CD4-positive, alpha-beta T cell treated with Interferon alpha-2 for 1 hour (primary cell): ENCODE measurements at places on chromosomes 16 and 17.
A peak's percentile ranks its signal among the peaks of the same experiment; 100 is the strongest.

DNA sequence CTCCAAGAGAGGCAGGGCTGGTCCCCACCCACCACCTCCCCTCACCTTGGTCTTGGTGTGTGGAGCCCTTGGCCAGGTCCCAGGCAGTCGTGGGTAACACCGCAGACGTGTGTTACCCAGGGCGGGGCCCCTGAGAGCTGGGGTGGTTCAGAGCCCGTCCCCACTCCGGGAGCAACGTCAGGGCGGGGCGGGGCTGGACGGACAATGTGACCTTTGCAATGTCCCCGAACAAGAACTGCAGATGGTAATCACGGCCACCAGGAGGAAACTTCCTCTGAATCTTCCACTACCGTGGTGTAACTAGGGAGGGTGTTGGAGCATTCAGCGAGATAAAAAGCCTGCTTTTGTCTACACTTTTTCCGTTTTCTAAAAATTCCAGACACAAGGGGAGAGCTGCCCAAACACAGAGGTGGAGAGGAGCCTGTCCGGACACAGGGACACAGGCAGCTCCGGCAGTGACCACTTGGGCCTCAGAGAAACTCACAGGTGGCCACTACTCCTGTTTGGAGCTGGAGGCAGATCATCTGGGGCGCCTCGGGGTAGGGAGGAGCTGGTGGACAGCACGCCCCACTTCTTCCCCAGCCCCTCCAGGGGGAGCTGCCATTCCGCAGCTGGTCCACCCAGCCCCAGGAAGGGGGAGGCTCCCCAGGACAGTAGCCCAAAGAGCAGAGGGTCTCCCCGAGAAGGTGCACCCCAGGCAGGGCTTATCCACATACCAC, 14.2 kb upstream of the SLC38A10 start:
- peak; percentile 77 for DNase-seq

- no peak for DNase-seq
Measured at GRCh38 chr16:15403392-15403995, 7.9 kb downstream of the MPV17L start.

DNA sequence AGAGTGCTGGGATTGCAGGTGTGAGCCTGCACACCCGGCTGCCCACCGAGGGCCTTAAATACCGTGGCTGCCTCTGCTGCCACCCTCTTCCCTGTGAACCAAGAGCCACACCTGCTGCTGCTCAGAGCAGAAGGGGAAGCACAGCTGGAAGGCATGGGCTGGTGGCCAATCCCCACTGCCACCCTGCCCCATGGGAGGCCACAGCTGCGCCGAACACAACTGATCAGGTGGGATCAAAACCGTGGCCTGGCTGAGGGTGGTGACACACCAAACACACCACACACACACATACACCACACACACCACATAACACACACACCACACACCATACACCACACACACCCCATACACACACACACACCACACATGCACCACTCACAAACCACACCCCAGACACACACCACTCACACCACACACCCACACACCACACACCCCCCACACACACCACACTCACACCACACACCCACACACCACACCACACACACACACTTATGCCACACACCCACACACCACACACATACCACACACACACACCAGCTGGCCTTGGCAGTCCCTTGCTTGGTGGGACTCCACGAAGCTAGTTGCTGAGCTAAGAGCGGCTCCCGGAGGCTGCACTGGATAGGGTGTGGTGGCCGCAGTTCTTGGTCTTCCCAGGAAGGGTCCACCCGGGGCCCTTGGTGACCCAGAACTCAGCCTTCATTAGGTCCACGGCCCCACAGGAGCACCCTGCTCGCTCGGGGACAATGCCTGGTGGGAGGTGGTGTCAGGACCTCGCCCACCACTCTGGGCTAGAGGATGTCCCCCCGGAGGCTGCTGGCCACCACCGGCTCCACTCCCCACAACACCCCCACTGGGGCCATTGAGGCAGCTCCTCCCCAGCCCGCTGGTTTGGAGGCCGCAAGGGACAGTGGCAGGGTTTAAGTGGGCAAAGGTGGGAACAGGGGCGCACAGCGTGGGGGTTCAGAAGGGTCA, 14.9 kb downstream of the CEP131 start:
- no peak for DNase-seq

- no peak for DNase-seq
Measured at GRCh38 chr17:73227379-73227778, 34.3 kb downstream of the CPSF4L start.

- no peak for DNase-seq
Measured at GRCh38 chr17:17322516-17323510, 19.6 kb downstream of the NT5M start.

GRCh38 chr17:6497496-6498221, 53.4 kb downstream of the PIMREG start:
- DNase-seq = no peak

DNA sequence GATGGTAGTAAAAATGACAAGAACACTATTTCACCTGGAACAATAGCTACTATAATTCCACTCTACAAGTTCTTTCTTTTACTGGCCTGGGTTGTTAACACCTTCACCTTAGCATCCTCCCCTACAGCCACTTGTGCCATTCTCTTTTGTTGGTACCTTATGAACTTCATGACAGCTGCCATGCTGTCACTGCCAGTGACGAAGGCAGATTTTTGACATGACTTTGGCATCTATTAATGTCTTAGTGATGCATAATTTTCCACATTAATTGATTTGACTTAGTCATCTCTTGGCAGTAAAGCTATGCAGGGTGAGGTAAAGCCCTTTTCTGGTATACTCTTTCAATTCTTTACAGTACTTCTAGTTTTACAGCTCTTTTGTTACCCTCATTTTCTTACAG, 207.9 kb downstream of the TANC2 start:
- DNase-seq = no peak

- no peak for DNase-seq
Measured at GRCh38 chr16:71201054-71201453, 29.5 kb downstream of the HYDIN start.

DNA sequence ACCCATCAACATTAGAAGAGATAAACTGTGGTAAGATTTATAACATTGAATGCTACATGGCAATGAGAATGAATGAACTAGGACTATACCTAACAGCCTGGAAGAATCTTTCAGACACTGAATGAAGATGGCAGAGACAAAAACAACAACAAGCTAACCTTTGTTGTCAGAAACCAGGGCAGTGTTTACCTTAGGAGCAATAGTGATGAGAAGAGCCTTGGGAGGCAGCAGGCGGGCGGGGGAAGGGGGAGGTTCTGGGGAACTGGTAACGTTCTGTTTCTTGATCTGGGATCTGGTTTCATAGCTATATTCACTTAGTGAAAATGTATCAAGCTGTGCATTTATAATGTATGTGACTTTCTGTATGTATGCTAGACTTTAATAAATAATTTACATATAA, 139.0 kb upstream of the TNRC6C start:
- no peak for DNase-seq

GRCh38 chr17:45334231-45334630, 17.4 kb upstream of the MAP3K14 start:
- DNase-seq = no peak

DNA sequence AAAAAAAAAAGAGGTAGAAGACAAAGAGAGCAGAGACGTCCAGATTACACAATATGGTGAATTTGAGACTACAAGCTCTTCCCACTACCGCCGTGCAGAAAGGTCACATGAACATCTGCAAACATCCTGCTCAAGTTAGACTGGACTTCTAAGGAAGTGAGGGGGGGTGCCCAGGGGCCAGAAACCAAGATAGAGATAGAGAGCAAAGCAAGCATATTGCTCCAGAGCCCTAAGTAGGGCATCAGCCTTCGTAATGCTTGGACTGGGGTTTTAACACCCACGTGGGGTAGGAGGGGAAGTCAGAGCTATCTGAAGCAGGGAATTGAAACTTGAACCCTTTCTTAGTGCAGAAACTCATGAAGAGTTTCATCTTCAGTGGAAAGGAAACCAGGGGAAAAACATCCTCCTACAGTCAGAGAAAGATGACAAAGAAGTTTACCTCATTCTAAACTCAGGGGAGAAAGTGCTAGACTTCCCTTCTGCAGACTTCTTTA, 8.7 kb downstream of the CLEC19A start:
- DNase-seq = peak; percentile 18

DNA sequence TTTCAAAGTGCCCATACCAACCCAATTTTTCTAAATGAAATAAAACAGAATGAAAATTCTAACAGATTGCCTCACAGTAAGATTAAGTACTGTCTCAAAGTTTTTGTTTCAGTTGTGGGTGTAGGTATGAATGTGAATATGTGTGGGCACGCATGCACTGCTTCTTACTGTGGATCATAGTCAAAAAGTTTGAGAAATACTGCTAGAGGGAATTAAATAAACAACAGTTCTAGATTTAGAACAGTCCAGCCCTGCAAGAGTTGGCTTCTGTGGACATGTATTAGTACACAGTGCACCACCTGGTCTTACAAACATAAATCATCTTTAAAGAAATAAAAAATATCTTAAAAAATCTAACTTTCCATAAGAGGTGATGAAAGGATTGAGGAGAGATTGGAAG, 8.4 kb downstream of the ZNF652 start:
- DNase-seq = no peak

GRCh38 chr17:7823581-7824001, 10.4 kb upstream of the KDM6B start:
- DNase-seq = no peak

DNA sequence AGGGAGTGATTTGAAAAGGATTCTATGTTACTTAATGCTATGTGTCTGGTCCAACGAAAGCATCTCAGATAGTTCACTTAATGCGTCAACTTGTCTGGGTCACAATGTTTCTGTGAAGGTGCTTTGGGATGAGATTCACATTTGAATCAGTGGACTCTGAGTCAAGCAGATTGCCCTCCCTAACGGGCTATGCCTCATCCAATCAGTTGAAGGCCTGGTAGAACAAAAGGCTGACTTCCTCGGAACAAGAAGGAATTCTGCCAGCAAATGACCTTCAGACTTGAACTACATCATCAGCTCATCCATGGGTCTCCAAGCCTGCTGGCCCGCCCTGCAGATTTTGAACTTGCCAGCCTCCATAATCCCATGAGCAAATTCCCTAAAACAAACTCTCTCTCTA, 15.2 kb downstream of the EMP2 start:
- no peak for DNase-seq

GRCh38 chr17:7216242-7217112, 3.2 kb downstream of the DLG4 start:
- no peak for DNase-seq

GRCh38 chr17:70318051-70318450, 148.7 kb downstream of the KCNJ2 start:
- DNase-seq = no peak

- no peak for DNase-seq
Measured at GRCh38 chr16:84929421-84930297, 81.7 kb downstream of the ZDHHC7 start.

DNA sequence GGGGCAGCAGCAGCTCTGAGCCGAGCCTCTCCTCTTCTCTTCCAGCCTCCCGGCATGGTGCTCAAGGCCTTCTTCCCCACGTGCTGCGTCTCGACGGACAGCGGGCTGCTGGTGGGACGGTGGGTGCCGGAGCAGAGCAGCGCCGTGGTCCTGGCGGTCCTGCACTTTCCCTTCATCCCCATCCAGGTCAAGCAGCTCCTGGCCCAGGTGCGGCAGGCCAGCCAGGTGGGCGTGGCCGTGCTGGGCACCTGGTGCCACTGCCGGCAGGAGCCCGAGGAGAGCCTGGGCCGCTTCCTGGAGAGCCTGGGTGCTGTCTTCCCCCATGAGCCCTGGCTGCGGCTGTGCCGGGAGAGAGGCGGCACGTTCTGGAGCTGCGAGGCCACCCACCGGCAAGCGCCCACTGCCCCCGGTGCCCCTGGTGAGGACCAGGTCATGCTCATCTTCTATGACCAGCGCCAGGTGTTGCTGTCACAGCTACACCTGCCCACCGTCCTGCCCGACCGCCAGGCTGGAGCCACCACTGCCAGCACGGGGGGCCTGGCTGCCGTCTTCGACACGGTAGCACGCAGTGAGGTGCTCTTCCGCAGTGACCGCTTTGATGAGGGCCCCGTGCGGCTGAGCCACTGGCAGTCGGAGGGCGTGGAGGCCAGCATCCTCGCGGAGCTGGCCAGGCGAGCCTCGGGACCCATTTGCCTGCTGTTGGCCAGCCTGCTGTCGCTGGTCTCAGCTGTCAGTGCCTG, 4.4 kb downstream of the PIGQ start:
- DNase-seq = no peak

DNA sequence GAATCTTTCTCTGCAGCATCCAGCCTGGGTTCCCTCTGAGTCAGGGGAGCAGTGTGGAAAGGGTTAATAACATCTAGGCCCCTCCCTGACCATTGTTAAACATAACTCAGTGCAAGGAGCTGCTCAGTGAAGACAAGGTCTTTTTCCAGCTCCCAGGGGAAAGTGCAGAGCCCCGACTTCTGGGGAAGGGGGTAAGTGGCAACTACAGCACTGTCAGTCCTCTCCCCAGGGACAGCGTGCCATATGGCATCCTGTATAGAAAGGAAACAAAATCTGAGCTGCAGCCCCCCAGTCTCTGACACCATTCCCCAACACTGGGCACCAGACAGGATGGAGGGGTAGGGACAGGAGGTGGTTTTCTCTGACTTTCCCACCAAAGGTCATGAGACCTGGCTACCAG, 7.8 kb downstream of the MRPL27 start:
- DNase-seq = no peak

DNA sequence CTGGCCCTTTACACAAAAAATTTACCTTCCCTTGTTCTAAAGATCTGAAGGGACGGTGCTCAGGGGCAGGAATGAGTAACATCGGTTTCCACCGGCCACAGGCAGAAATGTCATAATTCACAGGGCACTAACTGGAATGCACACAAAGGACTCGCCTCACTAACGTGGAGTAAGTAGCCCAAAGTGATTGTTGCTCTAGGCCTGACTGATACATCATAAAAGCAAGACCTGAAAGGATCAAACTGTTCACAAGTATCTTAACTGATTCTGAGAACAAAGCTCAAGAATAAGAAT, 8.9 kb upstream of the TCF25 start:
- no peak for DNase-seq

- no peak for DNase-seq
Measured at GRCh38 chr16:28182183-28182582, 29.6 kb downstream of the XPO6 start.

- no peak for DNase-seq
Measured at GRCh38 chr17:31564883-31565301, 173.4 kb downstream of the RAB11FIP4 start.

- DNase-seq = no peak
Measured at GRCh38 chr17:63974594-63975192, 2.0 kb upstream of the SCN4A start.

DNA sequence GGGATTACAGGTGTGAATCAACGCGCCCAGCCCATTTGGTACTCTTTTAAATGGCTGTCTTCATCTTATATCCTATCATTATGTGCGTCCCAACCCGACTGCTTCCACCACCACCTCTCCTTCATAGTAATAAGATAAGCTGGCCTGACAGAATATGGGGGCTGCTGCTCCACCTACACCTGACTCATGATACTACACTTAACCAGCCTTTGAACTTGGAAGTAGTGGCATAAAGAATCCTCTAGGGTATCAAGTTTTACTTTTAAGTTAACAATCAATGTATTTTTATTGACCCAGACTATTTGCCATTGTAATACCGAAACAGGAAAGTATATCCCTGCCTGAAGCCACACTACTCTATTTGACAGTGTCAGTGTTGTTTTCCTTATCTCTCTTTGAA, 18.8 kb downstream of the PDZD9 start:
- DNase-seq = no peak
